ENCODE measurements at places on chromosomes 3 and 15. TPM values are rescaled to one million over a fixed set of nuclear protein-coding genes. Genes with fewer than 3 reads are reported as not detected.

DNA sequence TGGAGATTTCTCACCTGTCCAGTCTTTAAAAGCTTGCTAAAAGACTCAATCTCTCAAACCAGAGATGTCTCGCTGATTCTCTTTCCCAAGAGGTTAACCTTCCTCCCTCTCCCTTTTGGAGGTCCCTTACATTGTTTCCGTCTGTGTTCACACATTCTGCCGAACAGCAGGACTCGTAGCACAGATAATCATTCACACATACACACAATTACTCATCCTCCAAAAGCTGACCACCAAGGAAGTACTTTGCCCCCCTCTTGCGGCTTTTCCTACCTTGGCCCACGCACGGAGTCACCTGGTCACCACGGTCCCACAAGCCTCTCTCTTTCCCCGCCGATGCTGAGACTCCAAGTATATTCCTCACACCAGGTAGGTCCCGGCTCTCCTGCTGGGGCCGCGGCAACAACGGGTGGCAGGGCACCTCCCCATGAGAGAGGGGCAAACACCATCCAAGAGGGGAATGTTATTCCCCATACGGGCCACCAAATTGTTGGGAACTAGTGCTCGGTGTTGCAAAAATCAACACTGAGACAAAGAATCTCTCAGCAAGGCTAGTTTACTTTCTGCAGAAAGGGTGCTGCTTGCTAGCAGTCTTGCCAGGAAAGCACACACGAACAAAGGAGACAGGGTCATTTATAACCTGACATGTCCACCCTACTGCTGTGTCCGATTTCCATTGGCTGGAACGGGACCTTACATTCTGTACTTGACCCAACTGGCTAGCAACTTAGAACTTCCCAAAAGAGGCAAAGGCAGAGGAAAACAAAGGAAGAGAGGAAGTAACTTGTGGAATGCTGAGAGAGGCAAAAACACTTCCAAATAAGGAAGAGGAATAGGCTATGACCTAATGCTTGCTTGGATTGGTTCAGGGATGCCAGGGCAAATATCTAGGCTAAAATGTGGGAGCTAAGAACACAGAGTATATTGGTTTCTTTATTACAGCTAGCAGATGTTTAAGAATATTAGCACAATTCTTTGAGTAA is 102.1 kb upstream of the NECTIN3 start:
- DNase-seq: no peak

DNA sequence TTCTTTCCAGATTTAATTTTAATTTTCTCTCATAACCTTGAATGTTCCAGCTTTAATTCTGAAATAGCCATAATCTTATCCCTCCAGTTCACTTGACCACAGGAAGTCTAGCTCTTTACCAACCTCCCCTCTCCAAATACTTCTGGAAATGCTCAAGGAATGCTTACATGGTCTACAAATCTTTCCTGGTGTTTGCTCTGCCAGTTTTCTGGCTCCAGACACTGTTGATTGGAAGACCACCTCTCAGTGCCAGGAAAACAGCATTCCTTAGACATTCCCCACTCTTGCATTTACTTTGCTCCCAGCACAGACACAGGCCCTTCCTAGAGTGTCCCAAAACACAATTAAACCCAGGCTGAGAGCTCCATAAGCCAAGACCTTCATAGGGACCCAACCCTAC is 98.6 kb downstream of the MESD start:
- no peak for DNase-seq

- DNase-seq: no peak
Observed at GRCh38 chr3:33008282-33008681, 56.8 kb downstream of the CCR4 start.

- DNase-seq: no peak
Observed at GRCh38 chr3:122956693-122957455, 70.7 kb downstream of the SEMA5B start.

Gene SPINT1
- total RNA-seq: 4.0 TPM

DNA sequence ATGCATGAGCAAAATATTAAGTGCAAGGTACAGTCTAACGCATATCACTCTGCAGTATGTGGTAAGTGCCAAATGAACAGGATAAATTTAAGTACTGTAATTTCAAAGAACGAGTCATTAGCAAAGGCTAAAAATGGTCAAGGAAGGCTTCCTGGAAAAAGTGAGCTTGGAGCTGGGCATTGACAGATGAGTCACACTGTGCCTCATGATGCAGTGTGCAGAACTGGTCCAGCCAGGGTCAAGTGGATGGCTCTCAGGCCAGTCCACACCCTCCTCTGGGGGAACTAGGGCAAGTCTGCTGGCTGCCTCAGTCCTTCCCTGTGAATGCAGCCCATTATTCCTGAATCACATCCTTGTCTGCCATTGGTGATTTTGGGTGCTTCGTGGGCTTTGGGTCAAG is 76.3 kb downstream of the CACNA1D start:
- no peak for DNase-seq

Gene STT3B
- total RNA-seq: 107 TPM

GRCh38 chr3:51275111-51275805 is 109.8 kb upstream of the MANF start:
- no peak for DNase-seq

- no peak for DNase-seq
Observed at GRCh38 chr15:71357321-71357732, 242.1 kb downstream of the THSD4 start.

Gene TGM5
- not detected for total RNA-seq

- DNase-seq: no peak
Observed at GRCh38 chr15:94666553-94666952, 435.2 kb downstream of the MCTP2 start.

Gene MYEF2
- 49.8 TPM for total RNA-seq

DNA sequence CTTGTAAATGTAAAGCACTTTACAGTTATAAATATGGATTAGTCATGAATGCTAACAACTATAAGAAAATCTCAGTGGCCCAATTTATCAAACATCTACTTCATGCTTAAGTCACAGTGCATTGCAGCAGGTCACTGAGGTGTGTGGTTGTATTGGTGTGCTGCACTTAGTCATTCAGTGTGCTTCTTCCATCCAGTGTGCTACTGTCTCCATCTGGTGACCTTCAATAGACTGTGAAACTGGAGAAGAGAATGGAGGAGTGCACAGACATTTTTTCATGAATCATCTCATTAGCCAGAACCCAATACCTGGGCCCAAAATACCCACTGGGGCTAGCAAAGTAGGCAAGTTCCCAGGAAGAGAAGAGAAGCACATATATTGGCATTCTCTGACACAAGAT is 199.6 kb downstream of the SHOX2 start:
- no peak for DNase-seq

GRCh38 chr3:99394831-99395778 is 243.3 kb upstream of the COL8A1 start:
- no peak for DNase-seq

Gene CAMK2N2
- 0.53 TPM for total RNA-seq

Gene PML
- total RNA-seq: 86.6 TPM

GRCh38 chr15:96703091-96703490 is 372.6 kb downstream of the NR2F2 start:
- no peak for DNase-seq

DNA sequence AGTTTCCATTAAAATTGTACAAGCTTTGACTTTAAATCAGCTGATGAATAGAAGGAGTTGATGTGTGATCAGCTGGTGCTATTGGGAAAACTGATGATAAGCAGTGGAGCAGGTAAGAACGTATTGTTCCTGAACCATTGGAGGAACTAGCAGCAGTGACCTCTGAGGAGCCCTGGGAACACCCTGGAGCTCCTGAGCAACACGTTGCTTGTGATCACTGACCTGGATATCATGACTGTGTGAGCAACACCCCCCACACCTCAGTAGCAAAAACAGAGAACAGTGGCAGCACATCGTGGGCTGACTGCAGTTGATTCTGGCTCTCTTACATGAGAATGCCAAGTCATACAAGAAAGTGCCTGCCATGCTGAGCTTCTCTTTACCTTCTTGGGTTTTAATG is 72.9 kb downstream of the BLM start:
- DNase-seq: no peak

Gene GOLGA8T
- total RNA-seq: 1.5 TPM

DNA sequence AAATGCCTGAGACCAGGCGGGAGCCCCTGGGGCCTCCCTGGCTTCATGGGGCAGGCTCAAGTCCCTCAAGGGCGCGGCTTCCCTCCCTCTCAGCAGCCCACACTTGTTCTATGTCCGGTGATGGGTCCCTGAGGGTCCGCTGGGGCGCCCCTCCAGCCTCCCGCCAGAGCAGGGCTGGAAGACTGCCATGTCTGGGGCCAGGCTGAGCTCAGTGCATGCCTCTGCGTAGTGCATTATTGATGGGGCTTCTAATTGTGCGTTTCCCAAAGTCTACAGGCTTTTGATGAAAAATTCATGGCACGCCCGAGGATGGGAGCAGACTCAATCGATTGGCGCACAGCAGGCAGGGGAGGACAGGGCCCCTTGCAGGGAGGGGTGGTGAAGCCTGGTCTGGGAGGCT is 51.3 kb downstream of the CYP11A1 start:
- DNase-seq: no peak

Gene LEKR1
- 1.9 TPM for total RNA-seq

- peak; percentile 65 for DNase-seq
Observed at GRCh38 chr3:32238453-32239306, at the start of gene CMTM8. Gene CMTM8 (plus strand): TSS chr3:32238680. CDS start chr3:32238973, 293 bp downstream.

GRCh38 chr3:132343018-132343612 is 25.9 kb downstream of the ACP3 start:
- no peak for DNase-seq

- DNase-seq: no peak
Observed at GRCh38 chr3:43794776-43795175, 104.0 kb downstream of the ABHD5 start.

Gene OIP5
- 0.40 TPM for total RNA-seq

DNA sequence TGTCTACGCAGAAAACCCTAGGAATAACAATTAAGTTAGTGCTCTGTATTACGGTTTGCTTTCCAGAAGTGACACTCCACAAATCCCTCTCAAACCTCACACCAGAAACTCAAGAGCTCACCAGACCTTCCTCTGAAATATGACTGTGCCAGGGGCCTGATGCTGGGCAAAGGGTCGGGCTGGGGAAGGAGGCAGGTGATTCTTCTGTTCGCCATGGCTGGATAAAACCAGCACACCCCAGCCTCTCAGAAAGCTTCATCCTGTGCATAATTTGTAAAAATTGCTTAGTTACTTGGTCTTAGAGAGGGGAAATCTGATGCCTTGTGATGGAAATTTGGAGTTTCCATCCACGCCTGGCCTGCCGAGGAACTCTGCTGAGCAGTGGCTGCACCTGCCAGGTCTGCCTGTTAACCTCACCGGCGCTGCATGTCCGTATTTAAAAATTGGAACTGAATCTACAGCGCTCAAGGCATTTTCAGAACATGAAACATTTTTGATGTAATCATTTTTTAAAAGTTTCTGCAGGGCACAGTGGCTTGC is 22.7 kb upstream of the ATP1B3 start:
- no peak for DNase-seq

Gene SLC12A8
- total RNA-seq: 2.5 TPM

GRCh38 chr3:182565916-182566796 is 227.1 kb upstream of the ATP11B start:
- no peak for DNase-seq
